ENCODE measurements at places on chromosomes 6 and 20.

DNA sequence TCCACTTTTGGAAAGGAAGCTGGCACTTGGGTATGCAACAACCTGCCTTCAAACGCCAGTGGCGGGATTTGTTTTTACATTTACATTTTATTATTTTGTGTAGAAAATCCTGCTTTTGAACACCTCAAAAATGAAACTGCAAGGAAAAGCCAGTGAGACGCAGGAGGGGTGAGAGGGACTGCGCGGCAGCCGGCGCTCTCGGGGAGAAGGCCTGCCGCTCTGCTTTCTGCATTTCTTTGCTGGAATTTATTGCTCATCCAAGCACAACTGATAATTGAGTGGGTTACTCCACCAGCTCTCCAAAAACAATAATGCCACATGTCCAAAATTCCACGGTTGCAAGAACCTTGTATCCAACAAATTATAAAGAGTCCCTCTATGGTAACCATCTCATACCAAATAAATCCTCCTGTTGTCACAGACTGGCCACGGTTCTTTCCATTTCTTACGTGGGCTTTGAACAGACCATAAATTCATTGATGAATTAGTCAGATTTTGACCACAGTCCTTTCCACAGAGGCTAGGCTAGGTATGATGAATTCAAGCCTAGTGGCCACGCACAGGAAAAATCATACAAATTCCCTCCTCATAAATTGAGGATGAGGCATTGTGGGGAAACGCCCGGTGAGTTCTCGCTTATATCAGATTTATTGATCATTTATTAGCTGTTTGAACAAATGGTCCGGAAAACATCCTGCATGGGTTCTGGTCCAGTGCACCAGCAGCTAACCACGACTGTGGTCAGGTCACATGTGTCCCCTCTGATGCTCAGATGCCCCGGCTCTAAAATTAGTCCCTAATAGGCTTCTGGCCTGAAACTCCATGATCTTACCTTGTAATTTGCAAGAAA, 31.6 kb upstream of the FOXC1 start:
- no peak for DNase-seq

GRCh38 chr6:36755435-36756348, 58.1 kb downstream of the RAB44 start:
- no peak for DNase-seq

DNA sequence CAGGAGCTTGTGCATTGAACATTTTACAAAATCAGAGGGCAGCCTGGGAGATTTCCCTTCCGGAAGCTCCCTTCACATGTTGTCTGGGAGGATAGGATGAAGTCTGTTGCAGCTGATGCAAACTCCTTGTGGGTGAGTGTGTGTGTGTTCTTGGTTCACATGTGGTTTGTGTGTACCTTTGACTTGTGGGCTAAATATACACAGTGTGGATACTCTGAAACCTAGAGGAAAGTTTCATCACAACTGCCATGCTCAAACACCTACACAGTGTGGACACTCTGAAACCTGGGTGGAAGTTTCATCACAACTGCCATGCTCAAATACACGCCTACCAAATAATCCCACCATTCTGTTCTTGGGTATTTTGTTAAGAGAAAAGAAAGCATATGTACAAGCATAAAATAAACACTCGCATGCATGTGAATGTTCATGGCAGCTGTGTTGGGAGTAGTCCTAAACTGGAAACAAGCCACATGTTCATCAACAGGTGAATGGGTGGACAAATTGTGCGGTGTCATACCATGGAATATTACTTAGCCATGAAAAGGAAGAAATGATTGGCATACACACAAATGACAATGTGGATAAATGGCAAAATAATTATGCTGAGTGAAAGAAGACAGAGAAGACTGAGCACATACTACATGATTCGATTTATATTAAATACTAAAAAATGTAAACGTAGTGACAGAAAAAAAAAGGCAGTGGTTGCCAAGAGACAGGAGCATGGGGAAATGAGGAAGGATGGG, 1.8 kb downstream of the SCP2D1 start:
- DNase-seq, result no peak

GRCh38 chr6:114271405-114271804, 71.4 kb downstream of the HS3ST5 start:
- no peak for DNase-seq

GRCh38 chr6:31529329-31530150, 778 bp downstream of the MCCD1 start:
- DNase-seq, result no peak

DNA sequence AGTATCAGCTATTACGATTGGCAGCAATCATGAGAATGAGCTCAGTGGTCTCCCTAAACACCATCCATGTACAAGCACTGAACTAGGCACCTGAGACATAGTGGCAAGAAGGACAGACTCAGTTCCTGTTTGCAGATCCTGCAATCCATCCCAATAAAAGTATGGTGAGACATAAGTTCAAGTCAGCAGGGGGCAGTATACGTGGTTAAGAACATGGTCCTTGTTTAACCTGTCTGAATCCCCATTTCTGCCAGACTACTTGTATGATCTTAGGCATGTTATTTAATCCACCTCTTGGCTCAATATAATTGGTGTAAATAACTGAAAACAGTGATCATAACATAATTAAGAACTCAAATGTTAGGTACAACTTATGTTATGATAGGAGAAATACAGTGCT, 33.2 kb upstream of the PNISR start:
- DNase-seq, result no peak
